Activated CD8-positive, alpha-beta memory T cell treated with anti-CD3 and anti-CD28 coated beads for 4 hours (primary cell): ENCODE measurements at places on chromosomes 6 and 20.
A peak's percentile ranks its signal among the peaks of the same experiment; 100 is the strongest.

DNA sequence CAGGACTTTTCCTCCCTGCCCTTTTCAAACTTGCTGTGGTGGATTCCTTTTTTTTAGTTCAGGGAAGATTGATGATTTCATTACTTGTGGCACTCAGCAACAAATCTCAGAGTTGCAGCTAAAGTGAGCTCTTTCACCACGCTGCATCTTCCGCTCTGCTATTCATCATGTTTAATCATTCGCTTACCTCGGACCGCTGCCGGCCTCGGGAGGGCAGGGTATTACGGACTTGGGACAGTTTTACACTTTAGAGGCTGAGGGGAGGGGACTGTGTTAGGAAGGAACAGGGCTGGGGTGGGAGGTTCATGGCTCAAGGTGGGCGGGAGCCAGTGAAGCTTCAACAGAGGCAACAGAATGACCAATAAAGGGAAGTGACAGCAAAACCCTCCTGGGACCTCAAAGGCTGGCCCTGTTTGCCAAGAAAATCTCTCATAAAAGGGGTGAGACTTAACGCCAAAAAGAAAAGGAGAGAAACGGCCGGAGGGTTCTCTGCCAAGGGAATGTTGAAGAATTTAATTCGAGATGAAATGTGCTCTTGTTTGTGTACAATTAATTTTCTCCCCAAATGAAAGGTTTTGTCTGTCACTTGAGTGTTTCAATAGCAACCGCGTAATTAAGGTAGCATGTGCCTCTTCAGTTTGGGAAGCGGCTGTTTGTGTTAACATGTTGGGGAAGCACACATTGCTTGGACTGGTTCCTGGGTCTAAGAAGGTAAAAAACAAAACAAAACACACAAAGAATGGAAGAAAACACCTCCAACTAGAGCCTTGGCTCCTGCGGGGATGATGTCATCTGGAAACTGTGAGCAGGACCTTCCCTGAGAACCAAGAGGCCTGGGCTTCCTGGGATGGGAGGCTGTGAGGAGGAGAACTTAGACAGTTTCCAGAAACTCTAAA lies 72.5 kb upstream of the SULF2 start:
- DNase-seq = no peak

- DNase-seq = no peak
Measured at GRCh38 chr6:45187836-45188235, 140.3 kb upstream of the RUNX2 start.

- DNase-seq = no peak
Measured at GRCh38 chr6:122663981-122664380, 53.8 kb downstream of the PKIB start.

- DNase-seq = no peak
Measured at GRCh38 chr6:100620085-100620840, 155.5 kb upstream of the SIM1 start.

DNA sequence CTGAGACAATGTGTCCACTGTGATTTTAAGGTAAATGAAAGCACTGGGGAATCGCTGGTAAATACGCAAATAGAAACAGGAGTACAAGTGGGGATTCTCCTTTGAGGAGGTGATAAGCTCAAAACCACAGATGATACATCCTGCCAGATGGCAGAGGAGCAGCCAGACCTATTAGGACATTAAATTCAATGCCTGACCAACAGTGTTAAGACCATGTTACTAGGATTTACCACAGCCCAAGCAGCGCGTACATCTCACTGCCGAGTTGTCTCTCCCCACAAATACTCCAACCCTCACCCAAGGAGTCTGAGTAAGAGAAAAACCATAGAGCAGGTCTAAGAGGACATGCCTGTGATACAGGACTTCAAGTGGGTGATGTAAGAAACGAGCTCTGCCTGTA lies 68.9 kb upstream of the TULP1 start:
- DNase-seq = no peak

- no peak for DNase-seq
Measured at GRCh38 chr20:57087102-57087501, 179.3 kb downstream of the BMP7 start.

DNA sequence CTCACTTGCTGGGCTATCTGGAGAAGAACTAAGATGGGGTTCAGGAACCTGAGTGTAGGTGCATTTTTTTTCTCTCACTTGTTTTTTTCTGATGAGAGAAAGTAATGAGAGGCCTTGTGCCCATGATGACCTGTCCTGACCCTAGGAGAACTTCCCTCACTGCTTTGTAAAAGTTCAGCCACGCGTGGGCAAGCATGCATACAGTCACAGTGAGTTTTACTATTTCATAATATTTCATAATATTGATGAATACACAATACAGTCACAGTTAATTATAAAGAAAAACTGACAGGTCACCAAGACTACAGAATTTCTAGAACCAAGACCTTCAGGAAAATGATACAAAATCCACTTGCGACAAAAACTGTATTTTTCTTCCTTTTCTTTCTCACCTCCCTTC lies 111.8 kb downstream of the MAP7 start:
- DNase-seq = no peak

- DNase-seq = no peak
Measured at GRCh38 chr6:98532004-98532403, 302.4 kb upstream of the POU3F2 start.

- DNase-seq = no peak
Measured at GRCh38 chr6:6629402-6629801, 40.9 kb downstream of the LY86 start.

DNA sequence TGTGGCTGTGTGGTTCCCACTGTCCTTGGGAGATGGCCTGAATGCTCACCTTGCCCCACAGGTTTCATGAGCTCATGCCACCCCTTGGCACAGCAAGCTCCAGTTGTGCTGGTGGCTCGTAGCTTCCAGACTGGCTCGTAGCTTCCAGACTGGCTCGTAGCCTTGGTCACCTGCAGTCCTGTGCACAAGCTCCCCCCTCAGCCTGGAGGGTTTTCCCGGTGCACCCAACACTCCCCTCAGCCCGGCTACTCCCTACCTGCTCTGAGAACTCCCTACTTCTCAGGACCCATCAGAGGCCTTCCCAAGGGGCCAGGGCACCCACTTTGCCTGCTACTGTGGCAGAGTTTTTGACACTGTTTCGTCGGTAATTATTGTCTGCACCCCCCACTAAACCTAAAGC lies 285.6 kb downstream of the TAF4 start:
- DNase-seq = no peak

- no peak for DNase-seq
Measured at GRCh38 chr6:141309295-141309694, 823.4 kb upstream of the GJE1 start.

GRCh38 chr20:56202493-56203077 lies 45.9 kb upstream of the MC3R start:
- DNase-seq = no peak

GRCh38 chr6:29764422-29765196 lies 41.4 kb downstream of the HLA-F start:
- DNase-seq = no peak

DNA sequence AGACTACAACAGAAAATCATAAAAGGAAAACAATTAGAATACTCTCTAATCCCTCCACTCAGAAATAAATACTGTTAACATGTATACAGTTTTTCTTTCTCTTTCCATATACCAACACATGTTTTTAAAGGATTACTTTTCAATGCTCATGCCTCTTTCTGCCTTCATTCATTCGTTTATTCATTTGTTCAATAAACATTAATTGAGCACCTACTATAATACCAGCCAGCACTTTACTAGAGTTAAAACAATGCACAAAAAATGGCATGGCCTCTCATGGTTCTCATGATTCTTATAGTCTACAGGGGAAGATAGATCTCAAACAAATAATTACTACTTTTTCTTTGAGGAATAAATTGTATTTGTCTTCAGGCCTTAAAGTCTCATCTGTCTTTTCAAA lies 70.3 kb upstream of the RIPOR2 start:
- DNase-seq = no peak

GRCh38 chr20:32285621-32286371 lies 8.3 kb downstream of the KIF3B start:
- DNase-seq = peak; percentile 23

- DNase-seq = no peak
Measured at GRCh38 chr6:82364087-82365015, 734 bp downstream of the TPBG start.

- no peak for DNase-seq
Measured at GRCh38 chr6:169862892-169863525, 111.6 kb downstream of the ERMARD start.
